ENCODE measurements at places on chromosomes 12 and 14.

- DNase-seq, result no peak
Measured at GRCh38 chr12:34357791-34358190, 335.5 kb downstream of the ALG10 start.

- peak; percentile 45 for DNase-seq
Measured at GRCh38 chr14:61472801-61473376, 151.5 kb downstream of the PRKCH start.

DNA sequence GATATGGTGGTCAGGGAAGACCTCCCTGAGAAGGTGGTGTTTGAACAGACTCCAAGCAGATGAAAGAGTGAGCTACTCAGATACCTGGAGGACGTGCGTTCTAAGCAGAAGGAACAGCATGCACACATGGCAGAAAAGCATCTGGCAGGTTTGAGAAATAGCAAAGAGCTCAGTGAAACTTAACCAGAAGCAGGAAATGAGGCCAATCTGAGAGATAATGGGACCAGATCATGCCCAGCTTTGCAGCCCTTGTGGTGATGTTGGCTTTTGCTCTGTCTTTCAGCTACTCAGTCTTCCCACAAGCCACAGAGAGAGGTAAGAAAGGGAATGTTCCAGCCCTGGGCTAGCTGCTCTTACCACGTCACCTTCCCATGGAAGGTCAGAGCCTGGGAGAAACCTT lies 176.3 kb upstream of the GSC start:
- DNase-seq, result no peak

DNA sequence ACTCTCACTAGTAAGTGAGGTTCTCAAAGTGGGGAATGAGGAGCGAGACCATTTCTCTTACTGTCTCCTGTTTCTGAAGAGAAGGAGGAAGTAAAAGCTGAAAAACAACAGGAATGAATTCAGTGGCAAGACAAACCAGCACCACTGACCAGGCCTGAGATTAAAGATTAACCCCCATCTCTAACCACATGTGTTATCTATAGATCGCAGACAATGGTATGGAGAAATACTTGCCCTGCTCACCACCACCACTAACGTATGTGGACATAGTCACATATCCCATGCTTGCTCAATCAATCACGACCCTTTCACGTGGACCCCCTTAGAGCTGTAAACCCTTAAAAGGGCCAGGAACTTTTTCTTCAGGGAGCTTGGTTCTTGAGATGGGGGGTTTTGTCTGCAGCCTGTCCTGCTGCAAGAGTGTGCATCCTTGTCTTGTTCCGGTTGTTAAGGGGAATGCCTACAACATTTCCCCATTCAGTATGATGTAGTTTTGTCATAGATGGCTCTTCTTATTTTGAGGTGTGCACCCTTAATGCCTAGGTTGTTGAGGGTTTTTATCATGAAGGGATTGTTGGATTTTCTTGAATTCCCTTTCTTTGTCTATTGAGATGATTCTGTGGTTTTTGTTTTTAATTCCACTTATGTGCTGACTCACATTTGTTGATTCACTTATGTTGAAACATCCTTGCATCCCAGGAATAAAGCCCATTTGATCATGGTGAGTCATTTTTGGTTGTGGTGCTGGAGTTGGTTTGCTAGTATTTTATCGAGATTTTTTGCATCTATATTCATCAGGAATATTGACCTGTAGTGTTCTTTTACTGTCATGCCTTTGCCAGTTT lies 698.8 kb upstream of the LMO3 start:
- no peak for DNase-seq

DNA sequence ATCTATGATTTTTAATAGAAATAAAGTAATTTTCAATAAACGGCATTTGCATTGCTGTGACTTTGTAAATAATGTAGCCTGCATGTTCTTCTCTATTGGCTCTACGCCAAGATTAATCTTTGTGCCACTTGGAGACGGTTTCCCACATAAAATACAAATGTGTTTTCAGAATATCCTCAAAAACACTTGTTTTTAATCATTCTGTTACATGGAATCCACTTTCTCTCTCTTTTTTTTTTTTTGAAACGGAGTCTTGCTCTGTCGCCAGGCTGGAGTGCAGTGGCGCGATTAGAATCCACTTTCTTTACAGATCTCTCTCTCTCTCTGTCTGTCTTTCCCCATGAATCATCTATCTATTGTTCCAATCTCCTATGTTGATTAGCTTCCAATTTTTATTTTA lies 22.8 kb upstream of the SSPN start:
- DNase-seq, result no peak

- peak; percentile 17 for DNase-seq
Measured at GRCh38 chr12:110741341-110742095, 1.2 kb downstream of the PPP1CC start.

- no peak for DNase-seq
Measured at GRCh38 chr14:93009471-93010129, 86.7 kb downstream of the CHGA start.

DNA sequence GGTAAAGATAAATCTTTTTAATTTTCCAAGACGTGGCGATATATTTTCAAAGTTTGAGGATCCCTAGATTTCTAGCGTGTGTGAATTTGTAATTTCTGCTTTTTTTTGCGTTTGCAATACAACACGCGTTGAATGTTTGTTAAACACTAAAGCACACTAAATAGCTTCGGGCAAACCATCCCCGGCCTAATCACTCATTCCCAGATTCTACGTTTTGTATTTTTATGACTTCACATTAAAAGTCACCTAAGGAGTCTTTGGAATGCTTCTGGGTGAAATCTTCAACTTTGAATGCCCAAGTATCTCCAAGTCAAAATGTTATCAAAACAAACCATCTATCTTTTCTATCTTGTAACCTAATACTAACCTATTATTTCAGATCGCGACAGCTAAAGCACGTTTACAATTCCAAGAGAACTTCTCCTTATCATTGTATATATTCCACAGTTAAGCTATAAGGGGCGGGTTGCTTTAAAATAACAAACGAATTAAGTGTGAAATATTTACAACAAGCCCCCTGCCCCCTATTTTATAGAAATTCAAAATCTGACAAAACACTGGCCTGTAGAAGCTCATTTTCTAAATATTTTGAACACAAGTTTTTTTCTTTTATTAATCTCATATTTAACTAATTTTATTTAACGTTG lies 1.1 kb downstream of the ALX1 start:
- no peak for DNase-seq

GRCh38 chr12:119206348-119207062 lies 27.8 kb downstream of the HSPB8 start:
- DNase-seq, result no peak

DNA sequence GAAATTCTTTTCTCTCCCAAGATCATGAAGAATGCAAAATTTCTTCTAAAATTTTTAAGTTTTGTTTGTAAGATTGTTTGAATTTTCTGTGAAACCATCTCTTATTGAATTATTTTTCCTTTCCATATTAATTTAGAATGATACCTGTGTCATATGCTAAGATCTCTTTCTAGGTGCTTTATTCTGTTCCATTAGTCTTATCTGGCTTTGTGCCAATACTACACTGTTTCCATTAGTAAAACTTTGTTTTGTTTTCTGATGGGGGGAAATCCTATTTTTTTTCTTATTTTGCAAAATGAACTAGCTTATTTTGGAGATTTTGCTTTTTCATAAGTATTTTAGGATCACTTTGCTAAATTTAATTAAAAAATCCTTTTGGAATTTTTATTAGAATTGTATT lies 193.9 kb downstream of the FUT8 start:
- DNase-seq, result no peak

- DNase-seq, result no peak
Measured at GRCh38 chr14:51784466-51784865, 75.9 kb upstream of the GNG2 start.

GRCh38 chr14:60721326-60722106 lies 2.6 kb downstream of the SIX4 start:
- DNase-seq, result no peak

DNA sequence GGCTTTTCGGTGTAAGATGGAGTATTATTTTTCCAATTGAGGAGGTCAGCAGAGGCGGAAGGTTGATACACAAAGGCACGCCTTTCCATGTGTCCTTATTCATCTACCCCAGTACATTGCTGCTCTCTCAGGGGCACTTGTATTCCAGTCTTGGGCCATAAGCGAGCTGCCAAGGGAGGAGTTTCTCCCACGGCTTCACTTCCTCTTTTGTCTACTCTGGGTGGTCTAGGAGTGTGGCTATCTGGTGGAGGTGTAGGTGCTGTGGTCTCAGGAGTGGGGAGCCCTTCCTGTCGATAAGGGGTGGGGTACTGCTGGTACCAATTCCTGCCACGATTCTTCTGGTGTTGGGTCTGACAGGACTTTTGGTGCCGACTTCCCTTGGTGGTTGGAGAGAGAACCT lies 73.4 kb downstream of the GAS2L3 start:
- DNase-seq, result no peak

DNA sequence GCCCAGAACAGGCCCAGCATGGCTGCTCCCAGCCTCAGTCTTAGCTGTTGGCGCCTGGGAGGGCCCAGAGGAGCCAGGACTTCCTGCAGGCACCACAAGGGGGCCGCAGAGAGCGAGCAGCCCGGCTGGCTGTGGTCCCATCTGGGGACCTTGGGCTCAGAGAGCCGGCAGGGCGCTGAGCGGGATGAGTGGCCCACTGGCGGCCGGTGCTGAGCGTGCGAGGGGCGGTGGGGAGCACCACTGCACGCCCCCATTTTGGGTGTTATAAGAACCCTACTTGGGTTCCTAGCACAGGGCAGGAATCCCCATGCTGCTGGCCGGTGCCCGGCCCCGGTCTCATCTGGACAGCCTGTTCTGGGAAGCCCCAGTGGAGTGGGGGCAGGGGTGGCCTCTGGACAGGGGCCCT lies 25.9 kb upstream of the CRIP2 start:
- no peak for DNase-seq

DNA sequence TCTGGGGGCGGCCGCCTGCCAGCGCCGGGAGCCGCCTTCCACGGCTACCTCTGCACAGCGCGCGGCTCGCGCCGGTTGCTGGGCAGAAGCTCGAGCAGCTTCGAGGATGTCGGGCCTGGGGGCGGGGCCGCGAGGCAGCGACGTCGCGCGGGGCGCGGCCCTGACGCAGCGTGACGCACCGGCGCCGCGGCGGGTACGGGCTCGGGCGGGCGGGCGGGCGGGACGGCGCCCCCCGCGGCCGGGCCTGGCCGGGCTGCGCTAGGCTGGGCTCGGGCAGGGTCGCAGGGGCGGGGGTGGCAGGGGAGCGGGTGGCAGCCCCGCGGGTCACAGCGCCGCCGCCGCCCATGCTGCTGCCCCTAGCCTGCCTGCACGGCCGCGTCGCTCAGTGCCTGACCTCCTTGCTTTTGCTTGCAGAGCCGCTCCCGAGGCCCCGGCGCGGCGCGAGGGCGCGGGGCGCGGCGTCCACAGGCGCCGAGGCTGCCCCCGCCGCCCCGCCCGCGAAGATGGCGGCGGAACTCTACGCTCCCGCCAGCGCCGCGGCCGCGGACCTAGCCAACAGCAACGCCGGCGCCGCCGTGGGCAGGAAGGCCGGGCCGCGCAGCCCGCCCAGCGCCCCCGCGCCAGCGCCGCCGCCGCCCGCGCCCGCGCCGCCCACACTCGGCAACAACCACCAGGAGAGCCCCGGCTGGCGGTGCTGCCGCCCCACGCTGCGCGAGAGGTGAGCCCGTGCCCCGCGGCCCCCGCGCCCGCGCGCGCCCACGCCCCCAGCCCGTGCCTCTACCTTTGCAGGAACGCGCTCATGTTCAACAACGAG lies at the start of gene BTBD6:
TSS of gene BTBD6 (plus strand) at position 166 of the 814 bp plus-strand sequence. CDS start at position 345, 179 bp downstream.
- no peak for DNase-seq

GRCh38 chr12:2949411-2949810 lies 9.8 kb upstream of the TEAD4 start:
- DNase-seq, result no peak

- no peak for DNase-seq
Measured at GRCh38 chr12:89208661-89209096, 143.6 kb downstream of the DUSP6 start.

DNA sequence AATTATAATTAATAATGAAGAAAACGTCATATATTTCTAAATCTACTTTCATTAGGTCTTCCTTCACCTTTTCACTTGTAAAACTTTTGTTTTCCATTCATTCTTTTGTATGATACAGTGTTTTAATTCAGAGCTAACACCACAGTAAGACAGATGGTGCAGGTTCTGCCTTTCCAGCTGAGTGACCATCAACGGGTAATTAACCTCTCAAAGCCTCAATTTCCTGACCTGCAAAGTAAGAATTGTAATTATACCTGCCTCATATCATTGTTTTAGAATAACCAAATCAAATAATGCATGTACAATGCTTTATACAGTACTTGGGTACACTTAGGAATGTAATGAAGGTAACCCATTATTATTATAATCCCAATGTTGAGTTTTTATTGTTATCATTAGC lies 157.6 kb downstream of the FOXA1 start:
- no peak for DNase-seq

- DNase-seq, result peak; percentile 30
Measured at GRCh38 chr14:22276913-22277816, 311.9 kb downstream of the DAD1 start.

- DNase-seq, result no peak
Measured at GRCh38 chr12:115370650-115371049, 686.7 kb upstream of the TBX3 start.

DNA sequence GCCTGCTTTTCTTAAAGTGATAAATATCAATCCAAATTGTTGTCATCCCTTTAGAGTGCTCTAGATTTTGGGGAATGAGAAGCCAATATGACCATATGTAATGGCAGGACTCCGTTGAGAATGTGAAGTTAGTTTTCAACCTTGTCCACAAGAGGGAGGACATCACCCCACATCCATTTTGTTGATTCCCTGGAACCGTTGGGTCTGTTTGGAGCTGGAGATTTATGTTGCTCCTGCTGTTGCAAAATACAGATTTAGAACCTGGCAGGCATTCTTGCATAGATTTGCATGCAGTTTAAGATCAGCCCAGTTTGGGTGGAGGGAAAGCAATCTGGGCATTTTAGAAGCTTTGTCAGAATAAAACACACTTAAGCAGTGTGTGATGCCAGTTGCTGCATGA lies 620.1 kb downstream of the NRXN3 start:
- no peak for DNase-seq

- no peak for DNase-seq
Measured at GRCh38 chr12:29961231-29961630, 177.5 kb upstream of the TMTC1 start.

GRCh38 chr14:95197551-95197950 lies 40.2 kb upstream of the DICER1 start:
- no peak for DNase-seq

- no peak for DNase-seq
Measured at GRCh38 chr12:113347-113746, 46.8 kb downstream of the IQSEC3 start.

GRCh38 chr14:90760591-90761316 lies 55.5 kb downstream of the TTC7B start:
- DNase-seq, result no peak

DNA sequence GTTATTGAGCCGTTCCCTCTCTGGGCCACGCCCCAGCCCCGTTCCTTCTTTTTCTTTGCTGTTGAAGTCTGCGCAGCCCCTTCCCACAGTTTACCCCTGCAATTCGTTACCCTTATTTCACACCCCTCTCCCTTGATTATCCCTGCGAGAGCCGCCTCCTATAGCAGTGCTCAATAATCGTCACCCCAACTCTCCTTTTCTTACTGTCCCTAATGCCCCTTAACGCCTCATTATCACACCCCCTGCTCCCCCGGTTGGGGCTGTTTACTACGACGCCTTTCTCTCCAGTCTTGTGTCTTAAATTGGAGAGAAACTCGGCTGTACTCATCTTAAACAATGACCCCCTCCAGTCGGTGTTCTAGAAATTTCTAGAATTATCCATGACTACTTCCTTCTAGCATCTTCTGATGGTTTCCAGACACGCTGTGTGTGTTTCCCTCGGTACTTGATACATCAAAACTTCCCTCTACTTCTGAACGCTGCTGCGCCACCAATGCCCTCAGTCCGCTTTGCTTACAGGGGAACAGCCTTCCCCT lies 713 bp upstream of the FBXL14 start:
- DNase-seq, result no peak

GRCh38 chr14:35223927-35224326 lies 68.3 kb upstream of the PSMA6 start:
- no peak for DNase-seq
